Hair follicle dermal papilla cell (primary cell): ENCODE measurements at places on chromosomes 2 and 18. TPM values are rescaled to one million over a fixed set of nuclear protein-coding genes. Genes with fewer than 3 reads are reported as not detected.

Gene GALNT13
- 0.12 and 0.16 TPM in 2 replicates for total RNA-seq

Gene RAPGEF4
- total RNA-seq: 0.61 and 2.8 TPM in 2 replicates

Gene SCN2A
- 0.36 and 0.97 TPM in 2 replicates for total RNA-seq

Gene SLC16A14
- under 0.01 TPM in 1 of 2 replicates, not detected in the other for total RNA-seq

Gene NTSR2
- not detected in 2 replicates for total RNA-seq

Gene KLHL41
- 0.97 TPM in 2 replicates for total RNA-seq

Gene ANKRD29
- 9.1 and 9.6 TPM in 2 replicates for total RNA-seq

Gene FNDC4
- 13.1 and 17.1 TPM in 2 replicates for total RNA-seq

Gene OR6B2
- total RNA-seq: not detected in 2 replicates
